Activated CD4-positive, alpha-beta T cell treated with anti-CD3 and anti-CD28 coated beads, Interleukin-2, amount 10 ng/mL, durations not matched to agents 7 days and 5 days (primary cell): ENCODE measurements at places on chromosomes 13 and 19.

DNA sequence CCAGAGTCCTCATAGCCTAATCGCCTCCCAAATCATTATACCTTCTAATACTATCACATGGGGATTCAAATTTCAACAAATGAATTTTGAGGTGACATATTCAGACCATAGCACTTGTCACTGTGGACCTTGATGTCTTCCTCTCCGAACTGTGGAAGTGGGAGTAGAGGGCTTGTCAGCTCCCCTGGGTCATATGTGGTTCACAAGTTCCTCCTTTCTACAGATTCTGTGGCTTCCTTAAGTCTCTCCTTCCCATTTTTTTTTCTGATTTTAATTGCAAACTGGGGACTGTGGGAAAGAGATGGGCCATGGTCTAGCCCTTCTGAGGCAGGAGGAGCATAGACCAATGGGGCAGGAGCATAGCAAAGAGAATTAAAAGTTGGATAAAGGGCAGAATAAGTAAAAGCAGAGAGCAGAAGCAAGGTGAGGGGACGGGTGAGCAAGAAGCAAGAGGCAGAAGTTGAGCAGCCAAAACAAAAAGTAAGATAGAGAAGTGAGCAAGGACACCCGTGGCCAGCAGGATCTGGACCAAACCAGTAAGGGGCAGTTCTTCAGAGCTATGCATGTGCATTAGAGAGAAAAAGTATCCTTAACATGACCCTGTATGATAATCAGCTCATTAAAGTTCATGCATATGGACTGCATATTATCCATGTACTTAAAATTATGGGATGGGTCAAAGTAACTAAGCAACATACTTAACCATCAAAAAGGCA is 2.6 kb upstream of the SIGLEC7 start:
- no peak for DNase-seq

- DNase-seq, result no peak
Measured at GRCh38 chr13:34464011-34464410, 478.1 kb upstream of the NBEA start.

DNA sequence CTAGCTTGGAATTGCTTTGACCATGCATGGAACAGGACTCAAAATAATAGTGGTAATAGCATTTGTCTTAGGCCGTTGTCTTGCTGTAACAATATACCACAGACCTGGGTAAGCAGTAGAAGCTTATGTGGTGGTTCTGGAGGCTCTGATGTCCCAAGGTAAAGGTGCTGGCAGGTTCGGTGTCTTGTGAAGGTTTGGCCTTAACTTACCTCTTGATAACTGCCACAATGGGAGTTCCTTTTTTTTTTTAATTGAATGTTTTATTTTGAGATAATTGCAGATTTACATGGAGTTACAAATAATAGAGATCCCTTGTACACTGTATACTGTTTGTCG is 5.8 kb downstream of the RPL21 start:
- no peak for DNase-seq

DNA sequence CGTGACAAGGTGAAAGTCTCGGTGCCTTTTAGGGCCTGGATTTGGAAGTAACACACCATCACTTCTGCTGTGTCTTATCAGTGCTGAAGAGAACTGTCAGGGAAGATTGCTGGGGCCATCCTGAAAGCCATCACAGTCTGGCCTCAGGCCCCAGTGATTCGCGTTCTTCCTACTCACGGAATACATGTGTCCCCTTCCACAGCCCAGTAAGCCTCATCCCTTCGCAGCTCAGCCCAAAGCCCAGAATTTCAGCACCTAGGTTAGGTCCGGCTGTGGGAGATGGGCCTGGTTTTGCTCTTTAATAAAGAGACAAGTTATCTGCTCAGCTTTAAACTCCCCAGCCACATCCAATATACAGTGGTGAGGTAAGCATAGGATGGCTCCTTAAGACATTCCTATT is 113.0 kb upstream of the SPACA7 start:
- no peak for DNase-seq

DNA sequence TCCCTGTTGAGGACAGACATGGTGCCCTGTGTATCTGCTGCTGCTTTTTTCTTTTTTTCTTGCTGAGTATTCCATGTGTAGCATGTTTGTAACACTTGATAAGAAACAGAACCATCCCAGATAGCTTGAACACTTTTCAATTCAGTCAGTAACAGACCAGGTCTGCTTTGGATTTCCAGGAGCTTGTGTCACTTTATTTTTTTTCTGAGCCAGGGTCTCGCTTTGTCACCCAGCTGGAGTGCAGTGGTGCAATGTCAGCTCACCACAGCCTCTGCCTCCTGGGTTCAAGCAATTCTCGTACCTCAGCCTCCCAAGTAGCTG is 43.7 kb downstream of the BBC3 start:
- no peak for DNase-seq

DNA sequence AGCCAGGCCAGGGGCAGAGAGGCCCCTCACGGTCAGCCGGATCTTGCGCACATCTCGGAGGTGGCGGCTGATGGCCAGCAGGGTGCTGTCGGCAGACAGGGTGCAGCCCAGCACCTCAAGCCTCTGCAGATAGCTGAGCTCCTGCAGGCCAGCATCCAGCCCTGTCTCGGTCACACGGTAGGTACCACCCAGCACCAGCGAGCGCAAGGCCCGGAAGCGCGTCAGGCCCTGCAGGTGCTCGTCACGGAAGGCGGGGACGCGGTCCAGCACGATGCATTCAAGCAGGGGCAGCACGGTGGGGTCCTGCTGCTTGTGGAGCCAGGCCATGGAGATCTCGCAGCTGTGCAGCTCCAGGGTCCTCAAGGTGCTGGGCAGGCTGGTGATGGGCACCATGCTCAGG is 7.7 kb downstream of the FBXL12 start:
- DNase-seq, result no peak

- no peak for DNase-seq
Measured at GRCh38 chr13:113137691-113138298, 15.2 kb downstream of the F10 start.

DNA sequence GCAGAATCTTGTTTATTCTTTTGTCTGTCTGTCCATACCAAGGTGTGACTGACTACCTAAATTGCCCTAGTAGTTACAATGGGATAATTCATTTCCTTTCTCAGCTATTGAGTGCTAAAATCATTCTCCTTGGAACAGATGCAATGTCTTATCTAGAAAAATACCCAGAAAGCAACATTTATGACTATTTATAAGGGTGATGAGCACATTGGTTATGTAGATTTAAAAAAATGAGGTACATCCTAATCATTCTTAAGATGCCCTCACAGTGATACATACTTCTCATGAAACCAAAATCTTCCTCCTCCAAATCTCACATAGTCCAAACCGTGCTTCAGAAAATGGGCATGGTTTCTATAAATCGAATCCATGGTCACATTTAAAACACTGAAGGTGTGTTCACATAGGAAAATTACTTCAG is 11.6 kb upstream of the UBE2L5 start:
- DNase-seq, result no peak

DNA sequence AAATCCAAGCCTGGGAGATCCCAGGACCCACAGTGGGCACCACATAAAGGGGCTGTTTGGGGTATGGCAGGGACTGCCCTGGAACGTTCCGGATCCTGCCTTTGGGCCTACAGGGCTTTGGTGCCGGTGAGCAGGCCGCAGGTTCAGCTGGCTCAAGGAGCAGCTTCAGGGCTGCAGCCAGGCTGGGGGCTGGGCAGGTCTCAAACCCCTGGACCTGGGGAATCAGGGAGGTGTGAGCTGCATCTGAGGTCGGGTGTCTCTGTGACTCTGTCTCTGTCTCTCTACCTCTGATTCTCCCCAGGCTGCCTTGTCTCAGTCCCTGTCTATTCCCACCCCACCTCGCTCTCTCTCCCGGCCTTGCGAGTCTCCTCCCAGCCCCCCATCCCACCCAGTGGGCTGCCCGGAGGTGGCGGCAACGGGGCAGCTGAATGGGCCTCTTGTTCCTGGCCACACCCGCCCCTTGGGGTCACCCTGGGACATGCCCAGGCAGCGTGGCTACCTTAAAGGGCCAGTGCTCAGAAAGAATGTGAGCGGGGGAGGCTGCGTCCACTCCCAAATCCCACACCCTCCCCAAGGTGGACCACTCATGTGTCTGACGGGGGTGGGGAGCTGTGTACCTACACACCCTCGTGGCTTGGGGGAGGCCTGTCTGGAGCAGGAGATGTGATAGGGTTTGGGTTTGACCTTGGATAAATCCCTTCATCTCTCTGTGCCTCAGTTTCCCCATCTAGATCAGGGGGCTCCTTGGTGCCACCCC is 31.1 kb downstream of the NFIC start:
- DNase-seq, result no peak

DNA sequence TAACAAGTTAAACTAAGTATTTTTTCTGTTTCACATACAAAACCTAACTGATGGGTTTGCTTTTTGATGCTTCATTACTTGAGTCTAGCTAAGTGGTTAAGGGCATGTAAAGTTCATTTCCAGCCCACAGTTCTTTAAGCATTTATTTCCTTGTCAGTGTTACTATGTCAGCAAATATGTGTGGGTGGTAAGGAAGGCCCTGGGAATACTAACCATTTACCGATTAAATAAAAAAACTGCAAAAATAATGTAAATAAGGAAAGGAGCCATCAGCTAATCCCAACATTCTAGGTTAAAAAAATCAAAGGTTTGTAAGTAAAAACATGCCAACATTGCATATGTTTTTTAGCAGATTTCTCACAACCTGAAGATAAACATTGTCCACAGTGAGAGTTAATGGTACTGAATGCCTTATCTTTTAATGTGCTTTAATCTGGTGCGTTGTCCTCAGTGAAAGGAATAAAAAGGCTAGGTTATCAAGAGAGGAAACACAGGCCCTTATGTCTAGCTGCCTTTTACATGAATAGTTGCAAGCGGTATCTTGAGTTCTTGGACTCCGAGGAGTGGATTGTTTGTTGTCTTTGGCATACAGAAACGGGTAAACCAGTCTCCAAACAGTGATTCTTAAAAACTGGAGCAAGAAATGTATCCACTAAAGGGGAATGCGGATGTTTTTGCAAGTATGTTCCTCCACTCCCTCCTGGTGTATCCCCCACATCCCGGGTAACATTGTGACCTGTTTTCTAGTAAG is 949.6 kb upstream of the SLC10A2 start:
- DNase-seq, result no peak

- DNase-seq, result no peak
Measured at GRCh38 chr13:74027161-74027779, 106.9 kb downstream of the KLF12 start.

- no peak for DNase-seq
Measured at GRCh38 chr19:31127134-31127967, 221.9 kb downstream of the TSHZ3 start.

DNA sequence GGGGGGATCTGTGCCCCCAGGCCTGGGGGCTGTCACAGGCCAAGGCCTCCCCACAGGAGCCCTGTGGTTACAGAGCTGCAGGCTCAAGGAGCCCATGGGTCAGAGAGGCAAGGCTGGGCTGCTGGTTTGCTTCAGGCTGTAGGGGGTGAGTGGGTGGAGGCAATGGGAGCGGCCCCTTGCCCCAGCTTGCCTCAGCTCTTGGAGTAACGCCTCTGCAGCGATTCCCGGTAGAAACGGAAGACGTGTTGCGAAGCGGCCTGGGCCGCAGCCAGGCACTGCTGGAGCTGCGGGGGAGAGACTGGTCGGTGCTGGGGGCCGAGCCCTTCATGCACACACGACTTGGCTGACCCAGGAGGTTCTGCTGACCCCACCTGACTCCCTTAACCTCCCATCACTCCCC is 10.1 kb downstream of the TMEM91 start:
- no peak for DNase-seq

DNA sequence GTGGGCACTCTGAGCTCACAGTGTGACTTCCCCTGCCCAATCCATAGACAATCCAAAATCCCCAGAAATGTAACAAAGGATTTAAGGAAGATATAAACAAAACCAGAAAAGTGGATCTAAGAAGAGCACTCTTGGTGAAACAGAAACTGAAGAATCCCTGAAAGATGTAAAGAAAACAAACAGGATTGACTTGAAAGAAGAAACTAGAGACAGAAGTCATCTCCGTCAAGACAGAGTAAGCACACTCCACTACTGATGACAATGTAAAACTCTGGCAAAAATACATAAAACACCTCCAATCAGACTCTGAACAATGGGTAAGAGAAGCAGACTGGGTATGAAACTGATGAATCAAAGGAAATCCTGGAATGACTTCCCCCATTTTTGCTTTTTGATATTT is 13.5 kb downstream of the TUBGCP3 start:
- DNase-seq, result no peak

GRCh38 chr19:42271861-42272534 is 2.9 kb downstream of the CIC start:
- DNase-seq, result no peak

GRCh38 chr13:108495646-108496361 is 133.6 kb upstream of the MYO16 start:
- DNase-seq, result no peak

GRCh38 chr13:71803066-71803465 is 63.9 kb downstream of the DACH1 start:
- no peak for DNase-seq

DNA sequence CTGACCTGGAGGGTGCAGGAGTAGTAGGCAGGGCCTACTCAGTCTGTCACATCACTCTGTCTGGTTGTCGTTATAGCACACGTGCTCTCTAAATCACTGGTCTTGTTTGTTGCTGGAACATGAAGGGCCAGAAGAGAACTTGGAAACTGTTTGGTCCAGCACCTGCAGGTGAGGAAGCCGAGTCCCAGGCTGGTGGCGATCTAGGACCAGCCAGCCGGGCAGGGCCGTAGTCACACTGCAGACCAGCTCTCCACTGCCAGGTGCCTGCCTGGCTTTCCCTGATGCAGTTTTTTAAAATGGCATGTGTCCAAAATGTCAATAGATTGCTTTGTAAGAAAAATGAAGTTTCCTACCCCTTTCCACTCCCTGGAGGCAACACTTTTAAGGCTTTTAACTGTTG is 53.7 kb downstream of the GGACT start:
- DNase-seq, result no peak

GRCh38 chr19:41753936-41754529 is 1.3 kb upstream of the CEACAM6 start:
- peak; percentile 77 for DNase-seq

DNA sequence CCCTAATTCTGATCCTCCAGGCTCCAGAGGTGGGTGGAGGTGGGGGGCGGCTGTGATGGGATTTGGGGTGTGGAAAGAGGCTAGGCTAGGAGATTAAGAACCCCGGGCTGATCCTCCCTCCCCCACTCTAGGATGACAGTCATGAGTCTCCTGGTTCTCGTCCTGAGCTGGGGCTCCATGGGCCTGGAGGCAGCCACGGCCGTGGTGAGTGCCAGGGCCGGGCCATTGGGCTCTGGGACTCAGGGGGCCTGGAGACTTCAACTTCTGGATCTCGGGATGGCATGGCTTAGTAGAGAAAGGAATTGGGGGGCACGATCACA is 13.9 kb downstream of the TTYH1 start:
- no peak for DNase-seq

DNA sequence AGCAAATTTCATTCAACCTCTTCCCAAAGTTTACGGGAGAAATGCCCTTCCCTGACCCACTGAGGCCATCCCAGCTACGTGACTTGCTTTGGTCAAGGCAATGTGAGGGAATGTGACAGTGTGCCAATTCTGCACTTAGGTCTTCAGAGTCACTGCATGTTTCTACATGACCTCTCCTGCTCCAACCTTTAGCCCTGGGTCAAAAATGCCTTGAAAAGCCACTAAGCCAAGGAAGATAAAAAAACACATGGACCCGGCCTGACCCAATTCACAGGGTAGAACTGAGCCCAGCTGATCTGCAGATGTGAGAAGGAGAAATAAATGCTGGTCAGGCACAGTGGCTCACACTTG is 30.0 kb downstream of the ZNRF4 start:
- DNase-seq, result no peak

- DNase-seq, result no peak
Measured at GRCh38 chr13:113939129-113939943, 34.5 kb downstream of the C13orf46 start.

- DNase-seq, result no peak
Measured at GRCh38 chr19:14400951-14401431, 18.1 kb downstream of the DDX39A start.

GRCh38 chr13:40139896-40140520 is 484.5 kb downstream of the COG6 start:
- no peak for DNase-seq
